ENCODE measurements at places on chromosomes 1 and 21.

DNA sequence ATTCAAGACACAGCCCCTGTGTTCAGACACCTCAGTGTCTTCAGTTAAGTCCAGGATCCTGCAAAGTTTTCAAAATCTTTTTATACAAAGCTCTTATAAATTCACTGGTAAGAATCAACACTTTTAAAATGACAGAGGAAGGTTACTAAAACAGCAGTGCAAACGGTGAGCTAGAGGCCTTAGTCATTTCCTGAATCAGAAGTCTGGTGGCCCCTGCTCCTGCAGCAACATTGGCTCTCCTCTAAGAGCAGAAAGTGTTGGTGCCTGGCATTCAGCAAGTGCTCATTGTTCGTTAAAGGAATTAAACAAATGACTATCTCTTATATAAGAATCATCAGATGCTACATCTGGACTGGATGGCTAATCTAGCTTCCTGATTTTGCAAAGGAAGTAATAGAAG, 282.9 kb downstream of the PTGER3 start:
- DNase-seq, result no peak

GRCh38 chr21:36749935-36750575, 51.1 kb downstream of the SIM2 start:
- DNase-seq, result no peak

DNA sequence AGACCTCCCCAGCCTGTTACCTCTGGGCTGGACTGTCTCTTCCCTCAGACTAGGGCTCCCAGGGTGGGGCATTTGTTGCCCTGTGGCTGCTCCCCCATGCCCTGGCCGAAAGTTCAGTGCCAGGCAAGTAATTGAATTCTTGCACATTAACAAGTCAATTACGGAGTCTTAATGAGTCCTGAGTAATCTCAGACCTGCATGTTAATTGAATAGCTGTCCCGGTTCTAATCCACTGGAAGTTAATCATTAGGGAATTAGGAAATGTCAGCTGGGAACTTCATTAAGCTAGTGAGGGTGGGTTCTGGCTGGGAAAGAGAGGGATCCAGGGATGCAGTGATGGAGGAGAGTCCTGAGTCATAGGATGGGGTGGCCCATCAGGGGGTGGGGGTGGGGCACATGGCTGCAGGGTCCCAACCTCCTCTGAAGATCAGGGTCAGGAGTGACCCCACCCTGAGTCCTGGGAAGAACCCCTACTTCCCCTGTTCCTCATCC, 47.1 kb upstream of the CSF3R start:
- DNase-seq, result no peak

DNA sequence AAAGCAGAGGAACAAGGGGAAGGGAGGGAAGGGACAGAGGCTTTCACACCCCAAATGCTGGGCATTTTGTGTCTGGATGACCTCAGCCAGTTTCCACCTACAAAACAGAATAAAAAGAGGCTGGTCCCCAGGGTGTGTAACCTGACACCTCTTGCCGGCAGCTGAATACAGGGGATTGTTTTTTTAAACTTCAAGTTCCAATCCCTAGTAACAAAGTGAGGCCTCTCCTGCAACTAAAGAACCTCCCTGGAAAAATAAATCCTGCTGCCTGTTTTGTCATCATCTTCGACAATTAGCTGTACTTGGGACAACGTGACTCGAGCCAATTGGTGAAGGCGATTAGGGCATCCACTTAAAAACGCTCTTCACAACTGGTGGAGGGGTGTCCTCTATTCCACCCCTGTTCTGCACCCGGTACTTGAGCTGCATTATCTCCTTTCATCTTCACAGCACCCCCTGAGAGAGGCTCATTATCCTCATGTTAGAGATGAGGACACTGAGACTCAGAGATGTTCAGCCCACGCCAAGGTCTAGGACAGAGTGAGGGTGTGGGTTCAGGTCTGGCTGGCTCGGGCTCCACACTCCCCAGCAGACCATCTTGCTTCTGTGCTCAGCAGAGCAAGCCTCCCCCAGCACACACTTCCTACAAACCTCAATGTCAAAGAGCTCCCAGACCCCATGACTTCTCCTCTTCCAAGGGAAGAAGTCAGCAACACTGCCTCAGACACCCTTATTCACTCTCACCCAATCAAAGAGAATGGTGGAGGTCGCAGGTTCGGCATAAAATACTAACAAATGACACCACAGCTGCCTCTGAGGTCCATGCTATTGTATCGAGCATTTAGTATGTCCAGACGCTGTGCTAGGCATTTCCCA, 15.2 kb downstream of the ITPKB start:
- DNase-seq, result no peak

DNA sequence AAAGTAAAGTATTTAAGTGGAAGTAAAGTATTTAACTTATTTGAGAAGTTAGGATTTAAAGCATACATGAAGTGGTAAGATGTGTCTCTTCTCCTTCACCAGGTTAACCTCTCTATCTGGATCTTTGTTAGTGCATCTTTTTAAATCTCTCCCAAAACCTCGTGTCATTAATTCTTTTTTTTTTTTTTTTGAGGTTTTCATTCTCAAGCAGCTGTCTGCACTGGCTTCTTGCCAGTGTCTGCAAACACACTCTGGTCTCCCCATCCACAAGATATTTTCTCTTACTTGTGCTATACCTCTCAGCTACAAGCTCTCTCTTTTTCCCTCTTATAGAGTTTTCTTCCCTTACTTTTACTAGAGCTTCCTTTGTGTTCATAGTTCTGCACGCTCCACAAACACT, 49.0 kb downstream of the CLDN17 start:
- DNase-seq, result no peak

DNA sequence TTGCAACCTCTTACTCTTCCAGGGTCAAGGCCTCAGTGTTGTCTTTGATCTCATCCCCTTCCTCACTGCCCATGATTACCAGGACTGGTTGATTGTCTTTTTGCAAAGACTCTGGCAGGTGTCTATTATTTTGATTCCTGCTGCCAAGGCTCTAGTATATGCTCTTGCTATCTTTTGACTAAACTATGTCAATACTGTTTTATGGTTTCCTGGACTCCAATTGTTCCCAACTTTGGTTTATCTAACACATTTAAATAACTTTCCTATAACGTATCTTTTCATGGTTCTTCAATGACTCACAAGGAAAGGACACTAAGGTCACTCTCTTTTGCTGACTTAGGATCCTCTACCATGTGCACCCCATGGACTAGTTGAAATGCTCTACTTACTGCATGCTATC, 141.5 kb downstream of the PTPRC start:
- no peak for DNase-seq

DNA sequence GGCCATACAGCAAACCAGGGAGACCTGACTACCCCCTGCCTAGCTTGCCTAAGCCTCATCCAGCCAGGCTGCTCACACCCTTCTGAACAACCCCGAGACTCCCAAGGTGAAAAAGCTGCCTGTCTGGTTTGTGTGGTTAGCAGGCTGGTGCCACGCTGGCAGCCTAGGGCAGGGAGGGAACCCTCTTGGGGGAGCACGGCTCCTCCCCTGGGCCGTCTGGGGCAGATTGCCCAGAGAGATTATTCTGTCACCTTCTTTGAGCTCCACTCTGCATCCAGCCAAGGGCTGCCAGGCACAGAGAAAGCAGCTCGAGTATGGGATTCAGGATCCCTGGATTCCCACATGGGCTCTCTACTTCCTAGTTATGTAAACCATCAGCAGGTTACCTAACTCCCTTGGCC, 27.5 kb upstream of the TCEA3 start:
- DNase-seq, result no peak

GRCh38 chr1:33388805-33389771, 41.8 kb downstream of the PHC2 start:
- DNase-seq, result no peak

GRCh38 chr1:226733304-226733703, 5.8 kb downstream of the ITPKB start:
- no peak for DNase-seq

DNA sequence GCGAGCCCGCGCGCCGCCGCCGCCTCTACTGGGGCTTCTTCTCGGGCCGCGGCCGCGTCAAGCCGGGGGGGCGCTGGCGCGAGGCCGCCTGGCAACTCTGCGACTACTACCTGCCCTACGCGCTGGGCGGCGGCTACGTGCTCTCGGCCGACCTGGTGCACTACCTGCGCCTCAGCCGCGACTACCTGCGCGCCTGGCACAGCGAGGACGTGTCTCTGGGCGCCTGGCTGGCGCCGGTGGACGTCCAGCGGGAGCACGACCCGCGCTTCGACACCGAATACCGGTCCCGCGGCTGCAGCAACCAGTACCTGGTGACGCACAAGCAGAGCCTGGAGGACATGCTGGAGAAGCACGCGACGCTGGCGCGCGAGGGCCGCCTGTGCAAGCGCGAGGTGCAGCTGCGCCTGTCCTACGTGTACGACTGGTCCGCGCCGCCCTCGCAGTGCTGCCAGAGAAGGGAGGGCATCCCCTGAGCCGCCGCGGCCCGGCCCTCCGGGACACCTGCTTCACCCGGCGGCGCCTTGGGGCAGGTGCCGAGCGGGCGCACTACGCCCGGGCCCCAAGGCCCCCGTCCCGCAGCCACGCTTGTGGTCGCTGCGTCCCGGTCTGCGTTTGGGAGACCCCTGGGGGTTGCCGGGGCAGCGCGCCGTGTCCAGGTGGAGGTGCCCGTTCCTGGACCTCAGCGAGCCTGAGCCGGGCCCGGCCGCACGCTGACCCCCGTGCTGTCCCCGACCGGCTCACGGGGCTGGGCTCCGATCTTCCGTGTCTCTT, 944 bp downstream of the B3GALT6 start:
- DNase-seq, result no peak

GRCh38 chr1:182684116-182684828, at the start of gene RGS8:
Gene RGS8, minus strand, starts transcription at chr1:182684587. Its CDS starts 14,938 bp downstream, at chr1:182669649.
- DNase-seq, result no peak

DNA sequence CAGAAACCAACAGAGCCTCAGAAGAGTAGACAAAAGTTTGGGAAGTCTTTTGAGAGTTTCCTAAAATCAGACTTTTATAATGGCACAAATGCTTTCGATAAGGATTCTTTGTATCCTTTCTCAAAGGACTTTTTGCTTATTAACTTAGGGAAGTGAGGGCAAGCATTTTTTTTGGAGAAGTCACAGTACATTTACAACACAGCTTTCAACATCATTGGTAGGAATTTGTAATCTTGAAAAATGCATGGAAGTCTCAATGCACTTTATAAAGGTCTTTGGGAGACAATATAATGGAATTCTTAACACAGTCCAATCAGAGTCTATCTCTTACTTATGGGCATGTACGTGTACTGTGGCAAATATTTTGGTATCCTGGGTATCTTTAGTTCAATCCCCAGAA, 325.8 kb upstream of the NR5A2 start:
- DNase-seq, result no peak

DNA sequence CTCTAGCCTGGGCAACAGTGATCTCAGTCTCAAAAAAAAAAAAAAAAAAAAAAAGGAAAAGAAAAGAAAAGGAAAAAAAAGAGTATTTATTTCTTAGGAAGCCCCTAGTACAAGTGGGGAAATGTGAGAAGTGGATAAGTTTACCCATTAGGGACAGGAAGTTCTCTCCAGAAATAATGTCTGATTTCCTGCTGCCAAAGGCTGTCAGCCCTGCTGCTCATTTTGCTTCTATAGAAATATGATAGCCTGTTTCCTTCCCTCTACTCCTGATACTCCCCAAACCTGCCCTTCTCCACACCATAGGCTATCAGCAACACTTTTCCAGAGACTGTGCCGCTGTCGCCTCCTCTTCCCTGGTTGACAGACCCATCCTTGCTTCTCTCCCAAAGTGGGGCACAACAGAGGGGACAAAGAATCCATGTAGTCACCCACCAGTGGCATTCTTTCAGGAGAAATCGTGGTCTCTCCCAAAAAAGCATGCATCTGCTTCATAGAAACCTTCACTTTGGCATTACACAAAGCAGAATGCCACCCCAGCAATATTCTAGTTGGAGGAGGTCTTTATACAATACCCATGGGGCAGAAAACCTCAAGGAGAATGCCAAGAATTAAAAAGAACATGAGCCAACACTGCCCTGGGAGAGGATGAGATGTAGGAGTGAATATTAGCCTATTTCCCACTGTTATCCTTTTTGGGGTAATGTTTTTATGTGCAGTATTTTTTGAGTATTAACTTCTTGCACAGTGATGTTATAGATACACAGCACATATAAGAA, 166.3 kb upstream of the NR5A2 start:
- DNase-seq, result no peak

GRCh38 chr1:201450721-201451291, 18.2 kb downstream of the PHLDA3 start:
- no peak for DNase-seq

- DNase-seq, result no peak
Observed at GRCh38 chr1:157734321-157734720, 33.8 kb upstream of the FCRL3 start.

GRCh38 chr21:25329227-25329825, 278.0 kb downstream of the MRPL39 start:
- DNase-seq, result no peak

DNA sequence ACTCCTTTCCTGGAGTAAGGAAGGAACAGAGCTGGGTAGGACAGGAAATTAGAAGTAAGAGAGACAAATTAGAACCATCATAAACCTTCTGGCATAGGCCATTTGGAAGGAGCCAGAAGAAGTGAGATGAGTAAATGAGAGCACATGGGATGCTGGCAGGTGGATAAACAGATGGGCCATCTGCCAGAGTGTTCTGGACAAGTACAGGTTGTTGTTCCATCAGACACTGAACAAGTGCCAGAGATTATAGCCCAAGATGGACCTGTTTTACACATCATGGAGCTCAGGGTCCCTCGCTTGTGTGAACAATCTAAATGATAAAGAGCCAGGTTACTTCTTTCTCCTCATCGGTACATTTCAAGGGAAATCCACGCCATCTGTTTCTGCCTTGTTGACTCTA, 200.3 kb downstream of the HHIPL2 start:
- DNase-seq, result no peak

DNA sequence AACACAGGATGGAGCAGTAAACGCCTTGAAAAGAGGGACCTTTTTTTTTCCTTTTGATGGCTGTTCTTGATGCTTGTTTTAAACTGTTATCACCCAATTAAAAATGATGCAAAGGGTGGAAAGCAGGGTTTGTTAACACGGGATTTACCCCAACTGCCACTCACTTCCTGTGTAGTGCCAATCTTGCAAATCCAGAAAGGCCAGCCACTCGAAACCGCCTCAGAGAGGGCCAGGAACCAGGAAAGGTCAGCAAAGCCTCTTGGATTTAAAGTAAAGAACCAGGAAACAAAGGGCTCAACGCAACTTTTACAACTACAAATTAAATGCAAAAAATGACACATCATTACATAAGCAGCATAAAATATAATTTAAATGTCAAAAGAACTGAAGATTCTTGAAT, 347.4 kb downstream of the PDE4B start:
- DNase-seq, result no peak

DNA sequence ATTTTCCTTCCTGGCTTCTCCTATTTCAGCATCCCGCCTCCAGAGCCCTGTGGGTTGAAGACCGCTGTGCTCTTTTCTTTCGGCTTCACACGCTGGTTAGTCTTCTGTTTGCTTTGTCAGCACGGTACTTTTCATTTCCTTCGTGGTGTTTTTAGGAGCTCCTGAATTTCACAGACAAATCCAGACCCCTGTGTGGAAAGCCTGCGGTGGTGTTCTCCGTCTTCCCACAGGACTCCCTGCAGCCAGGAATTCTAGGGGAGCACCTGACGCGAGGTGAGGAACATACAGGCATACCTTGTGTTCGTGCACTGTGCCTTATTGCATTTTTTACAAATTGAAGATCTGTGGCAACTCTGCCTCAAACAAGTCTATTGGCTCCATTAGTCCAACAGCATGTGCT, 210.2 kb upstream of the MAP1LC3C start:
- no peak for DNase-seq

GRCh38 chr21:42056996-42057689, 14.0 kb upstream of the UMODL1 start:
- DNase-seq, result no peak
